HEK293T (cell line): ENCODE measurements at places on chromosomes 2 and 18.

DNA sequence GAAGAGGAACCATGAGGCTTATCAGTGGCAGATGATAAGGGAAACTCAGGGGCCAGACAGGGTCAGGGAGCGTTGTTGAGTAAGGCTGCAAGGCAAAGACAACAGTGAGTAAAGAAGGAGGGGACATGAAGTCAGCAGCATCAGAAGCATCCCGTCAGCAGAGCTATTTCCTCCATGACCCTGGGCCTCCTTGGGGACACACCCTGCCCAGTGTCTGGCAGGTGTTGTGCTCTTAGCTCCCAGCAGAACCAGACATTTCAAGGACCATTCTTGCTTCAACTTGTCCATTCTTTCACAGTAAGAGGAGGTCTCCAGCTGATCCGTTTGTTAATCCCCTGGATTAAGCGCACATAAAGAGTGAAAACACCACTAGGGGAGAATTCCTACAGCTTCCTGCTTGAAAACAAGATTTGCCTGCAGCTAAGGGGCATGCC, 88.7 kb upstream of the MEIS1 start:
- no peak for DNase-seq

DNA sequence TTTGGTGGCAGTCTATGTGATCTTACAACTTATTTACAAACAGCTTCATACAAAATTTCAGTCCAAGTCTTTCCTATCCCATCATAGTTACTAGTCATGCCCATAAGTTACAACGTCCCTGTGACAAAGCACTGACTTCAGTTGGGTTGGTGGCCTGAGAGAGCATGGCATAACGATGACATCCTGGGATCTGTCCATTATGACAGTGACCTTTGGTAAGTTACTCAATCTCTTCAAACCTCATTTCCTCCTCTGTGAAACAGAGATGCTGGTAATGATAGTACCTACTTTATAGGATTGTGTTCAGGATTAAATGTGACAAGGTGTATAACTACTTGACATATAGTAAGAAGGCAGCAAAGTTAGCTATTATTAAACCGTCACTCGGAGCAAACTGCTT, 55.4 kb upstream of the ATP5MC3 start:
- DNase-seq: no peak

GRCh38 chr2:231524477-231525247, 5.6 kb downstream of the NMUR1 start:
- DNase-seq: no peak

DNA sequence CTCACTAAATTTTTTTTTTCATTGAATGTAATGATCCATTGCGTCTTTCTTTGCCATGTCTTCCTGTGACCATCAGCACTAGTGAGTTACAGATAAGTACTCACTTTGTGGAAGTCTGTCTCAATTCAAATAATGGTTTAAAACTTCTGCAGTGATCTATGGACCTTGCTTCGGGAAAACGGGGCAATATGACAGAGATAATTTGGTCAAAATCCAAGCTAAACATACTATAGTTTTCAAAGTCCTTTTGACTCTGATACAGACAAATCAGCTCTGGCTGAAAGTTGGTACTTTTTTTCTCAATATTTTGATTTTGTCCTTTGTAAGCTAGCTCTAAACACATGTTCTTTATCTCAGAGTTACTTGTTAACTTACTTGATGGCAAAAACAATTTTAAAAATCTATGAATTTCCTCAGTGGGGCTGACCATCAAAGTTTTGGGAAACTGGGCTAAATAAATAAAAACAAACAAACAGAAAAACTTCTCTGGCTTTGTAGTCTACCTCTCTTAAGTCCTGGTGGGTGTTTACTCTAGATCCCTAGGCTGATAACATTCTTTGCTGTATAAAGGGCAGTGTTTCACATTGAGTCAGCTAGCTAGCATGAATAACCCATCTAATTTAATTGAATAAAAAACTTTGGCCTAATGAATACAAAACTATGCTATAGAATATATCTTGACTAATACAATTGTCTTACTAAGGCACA, 327.6 kb downstream of the RDH14 start:
- DNase-seq: no peak

GRCh38 chr2:232486558-232487384, 863 bp downstream of the ECEL1 start:
- no peak for DNase-seq

DNA sequence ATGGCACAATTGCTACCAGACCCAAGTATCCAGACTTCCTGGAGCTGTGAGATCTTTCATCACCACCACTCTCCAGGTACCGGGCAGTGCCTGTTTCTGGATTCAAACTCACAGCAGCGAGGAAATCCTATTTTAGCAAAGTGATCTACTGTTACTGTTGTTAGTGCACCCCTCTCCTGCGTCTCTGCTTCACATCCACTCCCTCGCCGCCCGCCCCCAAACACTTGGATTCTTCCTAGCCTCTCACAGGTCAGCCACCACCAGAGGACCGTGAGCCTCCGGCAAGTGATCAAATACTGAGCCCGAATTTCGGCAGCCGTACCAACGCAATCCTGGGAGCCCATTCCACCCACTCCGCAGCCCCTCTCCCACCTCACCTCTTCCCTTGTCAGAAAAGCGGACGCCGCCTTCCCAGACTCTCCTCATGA, 519 bp downstream of the METTL4 start:
- DNase-seq: peak; percentile 53

DNA sequence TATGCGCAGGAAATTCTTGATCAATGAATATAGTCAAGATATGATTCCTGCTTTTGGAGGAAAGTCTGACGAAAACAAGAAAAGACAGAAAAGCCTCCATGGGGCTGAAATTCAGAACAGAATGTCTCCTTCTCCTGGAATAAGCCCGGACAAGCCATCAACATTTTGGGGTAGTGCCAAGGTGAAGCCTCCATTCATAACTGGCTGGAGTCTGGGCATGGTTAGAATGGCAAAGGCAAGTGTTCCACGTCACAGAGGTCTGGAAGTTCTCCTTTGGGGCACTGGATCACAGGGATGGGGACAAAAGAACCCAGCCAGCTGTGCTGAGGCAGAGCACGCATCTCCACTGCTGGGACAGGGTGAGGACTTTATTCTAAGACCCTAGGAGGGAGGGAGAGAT, 505.7 kb downstream of the CMPK2 start:
- DNase-seq: no peak

GRCh38 chr2:48249025-48249424, 280.9 kb upstream of the STON1 start:
- DNase-seq: no peak

DNA sequence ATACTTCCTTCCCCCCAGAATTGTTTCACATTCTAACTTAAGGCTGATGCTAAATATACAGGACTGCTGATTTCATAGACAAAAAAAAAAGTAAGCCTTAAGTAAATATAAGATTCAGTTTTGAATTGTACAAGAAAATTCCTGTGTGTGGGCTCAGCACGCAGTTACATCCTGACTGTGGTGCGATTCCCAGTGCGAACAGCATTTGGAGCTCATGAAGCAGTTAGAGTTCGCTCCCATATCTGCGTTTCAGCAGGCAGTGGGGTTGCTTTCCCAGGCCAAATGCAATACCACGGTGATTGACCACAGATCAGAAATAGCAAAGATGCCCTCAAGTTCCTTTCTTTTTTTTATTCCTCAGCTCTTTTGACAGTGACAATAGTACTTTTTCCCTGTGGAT, 75.6 kb downstream of the SATB2 start:
- no peak for DNase-seq

GRCh38 chr2:210503001-210503623, 26.6 kb upstream of the LANCL1 start:
- DNase-seq: peak; percentile 57

DNA sequence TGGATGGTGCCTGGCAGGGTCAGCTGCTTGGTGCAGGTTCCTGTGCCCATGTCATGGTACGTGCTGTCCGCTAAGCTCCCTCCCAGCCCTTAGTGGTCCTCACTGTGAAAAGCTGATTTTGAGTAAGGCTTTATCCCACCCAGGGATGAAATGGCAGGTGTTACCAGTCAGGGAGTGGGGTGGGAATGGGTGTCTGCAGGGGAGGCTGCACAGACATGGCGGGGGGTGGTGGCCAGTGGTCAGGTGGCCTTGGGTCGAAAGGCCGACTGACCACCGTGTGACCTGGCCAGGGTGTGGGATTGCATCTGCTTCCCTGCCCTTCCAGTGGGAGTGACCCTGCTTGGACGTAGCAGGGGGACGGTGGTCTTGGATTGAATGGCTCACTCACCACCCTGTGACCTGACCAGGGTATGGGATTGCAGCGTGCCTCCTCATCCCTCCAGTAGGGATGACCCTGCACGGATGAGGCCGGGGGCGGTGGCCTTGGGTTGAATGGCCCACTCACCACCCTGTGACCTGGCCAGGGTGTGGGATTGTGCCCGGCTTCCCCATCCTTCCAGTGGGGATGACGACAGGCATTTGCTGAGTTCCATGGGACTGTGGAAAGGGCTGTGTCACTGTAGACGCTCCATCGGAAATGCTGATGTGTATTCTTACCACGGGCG, 29.8 kb downstream of the AGAP1 start:
- DNase-seq: no peak

- DNase-seq: no peak
Observed at GRCh38 chr2:12170121-12170520, 423.7 kb downstream of the LPIN1 start.
